ENCODE measurements at places on chromosomes 7 and 10.

DNA sequence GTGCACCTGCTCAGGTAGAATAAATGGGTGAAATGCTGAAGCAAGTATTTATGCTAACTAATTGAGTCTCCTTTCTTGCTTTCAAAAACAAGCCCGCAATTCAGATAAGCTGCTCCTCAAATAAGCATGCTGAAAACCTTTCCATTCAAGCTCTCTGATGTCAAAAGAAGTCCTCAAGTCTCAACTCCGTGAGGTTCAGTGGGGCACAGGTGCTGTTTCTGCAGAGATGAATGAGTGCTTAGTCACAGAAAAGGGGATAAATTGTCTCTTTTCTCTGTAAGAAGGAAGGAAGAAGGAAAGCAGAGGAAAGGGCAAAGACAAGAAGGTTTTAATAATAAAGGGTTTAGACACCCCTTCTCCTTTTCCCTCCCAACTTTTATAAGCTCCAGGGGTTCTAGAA, 229.8 kb upstream of the NPY start:
- DNase-seq: no peak

GRCh38 chr7:130096243-130096827, 26.0 kb downstream of the KLHDC10 start:
- DNase-seq: no peak

DNA sequence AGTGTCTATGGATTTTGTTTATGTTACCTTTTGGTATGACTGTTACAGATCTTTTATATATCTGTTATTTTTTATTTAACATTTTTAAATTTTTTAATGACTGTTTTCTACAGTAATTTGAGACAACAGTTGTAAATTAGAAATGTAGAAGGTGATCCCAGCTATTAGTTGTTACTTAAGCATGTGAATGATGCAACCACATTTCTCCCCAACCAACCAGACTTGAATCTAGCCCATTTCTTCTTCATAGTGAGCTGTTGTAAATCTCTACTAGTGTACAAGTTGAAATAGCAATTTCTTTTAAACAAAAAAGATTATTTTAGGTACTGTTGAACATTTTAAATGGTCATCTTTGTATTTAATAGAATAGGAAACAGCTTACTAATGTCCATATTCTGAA, 18.0 kb downstream of the TMEM106B start:
- no peak for DNase-seq

GRCh38 chr10:110651044-110651958, 7.2 kb downstream of the RBM20 start:
- DNase-seq: no peak

DNA sequence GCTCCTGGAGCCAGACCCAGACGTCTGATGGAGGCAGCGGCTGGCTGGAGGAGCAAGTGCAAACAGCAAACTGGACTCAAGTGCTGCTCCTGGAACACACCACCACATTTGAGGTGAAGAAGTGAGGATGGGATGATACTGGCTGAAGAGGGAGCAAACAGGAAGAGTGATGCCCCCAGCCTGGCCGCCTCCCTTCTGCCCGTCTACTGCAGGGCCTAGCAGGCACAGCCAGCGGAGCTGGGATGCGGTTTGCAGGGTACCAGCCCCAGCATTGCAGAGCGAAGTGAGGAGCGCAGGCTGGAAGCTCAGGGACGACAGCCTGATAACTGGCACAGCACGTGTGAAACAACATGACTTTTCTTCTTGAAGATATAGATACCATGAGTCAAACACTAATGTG, 111.8 kb upstream of the ZNF32 start:
- no peak for DNase-seq

DNA sequence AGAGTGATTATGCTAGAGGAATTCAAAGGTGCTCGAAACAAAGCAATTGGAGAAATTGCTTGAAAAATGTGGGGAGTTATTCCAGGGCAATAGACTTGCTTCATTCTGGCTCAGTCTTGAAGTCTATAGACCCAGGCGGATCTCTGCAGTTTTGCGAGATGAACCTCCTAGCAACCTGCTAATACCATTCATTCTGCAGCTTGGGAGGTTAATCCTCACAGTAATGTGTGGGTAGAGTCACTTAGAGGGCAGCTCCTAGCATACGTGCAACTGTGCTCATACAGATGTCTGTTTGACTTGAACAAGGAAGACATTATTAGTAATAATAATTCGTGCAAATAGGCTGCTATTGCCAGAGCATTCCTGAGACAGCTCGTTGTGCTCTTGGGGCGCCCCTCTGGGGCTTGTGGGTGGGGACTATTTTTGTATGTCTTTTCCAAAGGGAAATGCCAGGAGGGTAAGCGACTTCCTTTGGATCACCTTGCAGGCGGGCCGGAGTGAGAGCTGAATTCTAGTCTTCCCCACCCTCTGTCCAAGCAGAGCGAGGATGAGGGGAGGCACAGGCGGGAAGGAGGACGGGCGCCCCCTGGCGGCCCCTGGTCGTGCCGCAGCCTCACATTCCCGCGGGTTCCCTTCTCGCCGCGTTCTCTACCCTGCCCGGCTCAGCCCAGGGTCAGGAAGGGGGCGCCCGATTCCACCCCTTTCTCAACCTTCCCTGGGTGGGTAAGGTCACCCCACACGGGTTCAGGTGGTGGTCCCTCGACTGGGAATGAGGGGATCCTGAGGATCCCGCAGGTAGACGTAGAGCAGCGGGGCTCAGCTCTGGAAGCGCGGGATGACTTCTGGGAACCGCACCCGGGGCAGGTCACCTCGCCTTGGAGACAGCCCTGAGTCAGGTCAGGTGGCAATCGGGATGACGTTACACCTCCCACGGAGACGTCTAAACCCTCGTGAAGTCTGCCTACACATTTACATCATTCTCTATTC, 241.5 kb downstream of the PHTF2 start:
- peak; percentile 43 for DNase-seq

- no peak for DNase-seq
Observed at GRCh38 chr10:79585870-79586527, 24.7 kb upstream of the SFTPA1 start.

DNA sequence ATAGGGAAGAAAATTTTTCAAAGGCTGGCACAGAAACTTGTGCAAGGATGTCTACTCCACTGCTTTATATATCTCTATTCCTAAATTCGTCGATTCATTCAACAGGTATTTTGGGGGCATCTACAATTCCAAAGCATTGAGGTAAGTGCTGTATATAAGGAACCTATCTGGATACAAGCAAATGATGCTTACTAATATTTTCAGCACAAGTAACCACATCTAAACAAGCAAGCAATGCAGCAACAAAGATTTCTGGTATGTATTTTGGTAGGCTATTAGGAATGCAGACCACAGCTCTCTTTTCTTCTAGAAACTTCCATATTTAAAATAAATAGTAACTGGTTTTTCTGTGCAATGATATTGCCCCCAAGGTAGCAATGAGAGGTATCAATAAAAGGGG, 183.9 kb downstream of the SGMS1 start:
- DNase-seq: no peak

DNA sequence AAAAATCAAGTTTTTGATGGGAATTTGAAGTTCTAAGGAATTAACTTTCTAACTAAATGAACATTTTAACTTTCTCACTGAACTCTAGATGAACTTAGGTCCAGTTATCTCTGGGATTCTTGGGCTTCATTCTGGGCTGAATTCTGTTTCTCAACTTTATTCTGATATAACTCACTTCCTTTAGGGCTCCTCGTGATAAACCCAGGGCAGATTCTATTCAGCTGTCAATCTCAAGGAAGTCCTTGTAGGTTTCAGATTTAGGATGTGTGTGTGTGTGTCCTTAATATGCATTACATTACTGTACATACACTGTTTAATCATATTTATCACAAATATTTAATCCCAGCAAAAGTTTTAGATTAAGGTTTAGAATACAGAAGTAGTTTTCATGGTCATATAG, 344.3 kb downstream of the GATA3 start:
- DNase-seq: no peak

DNA sequence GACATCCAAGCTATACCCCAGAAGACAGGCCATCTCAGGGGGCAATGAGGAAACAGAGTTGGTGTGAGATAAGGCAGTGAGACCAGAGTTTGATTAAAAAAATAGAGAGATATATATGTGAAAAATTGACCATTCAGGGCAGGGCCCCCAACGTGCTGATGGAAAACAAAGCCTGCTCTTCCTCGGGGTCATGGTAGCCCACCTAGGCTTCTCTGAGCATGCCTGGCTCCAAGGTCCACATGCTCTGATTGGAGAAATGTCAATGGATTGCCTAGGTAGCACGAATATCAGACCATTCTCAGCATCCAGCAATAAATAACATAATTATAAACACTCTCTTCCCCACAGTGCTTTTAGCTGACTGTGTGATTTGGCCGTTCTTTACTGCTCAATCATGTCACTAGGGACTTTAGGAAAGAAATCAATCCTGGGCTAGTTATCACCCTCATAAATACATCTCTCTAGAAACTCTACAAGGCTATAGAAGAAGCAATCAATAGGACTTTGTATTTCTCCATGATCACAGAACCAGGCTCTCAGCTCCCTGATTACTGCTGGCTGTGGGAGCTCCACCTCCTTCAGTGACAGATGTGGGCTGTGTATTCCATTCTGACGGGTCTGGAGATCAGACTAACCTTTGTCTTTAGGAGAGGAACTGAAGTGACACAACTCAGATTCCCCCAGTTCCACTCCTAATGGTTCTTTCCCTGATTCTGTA, 766.4 kb downstream of the GRID1 start:
- DNase-seq: no peak

DNA sequence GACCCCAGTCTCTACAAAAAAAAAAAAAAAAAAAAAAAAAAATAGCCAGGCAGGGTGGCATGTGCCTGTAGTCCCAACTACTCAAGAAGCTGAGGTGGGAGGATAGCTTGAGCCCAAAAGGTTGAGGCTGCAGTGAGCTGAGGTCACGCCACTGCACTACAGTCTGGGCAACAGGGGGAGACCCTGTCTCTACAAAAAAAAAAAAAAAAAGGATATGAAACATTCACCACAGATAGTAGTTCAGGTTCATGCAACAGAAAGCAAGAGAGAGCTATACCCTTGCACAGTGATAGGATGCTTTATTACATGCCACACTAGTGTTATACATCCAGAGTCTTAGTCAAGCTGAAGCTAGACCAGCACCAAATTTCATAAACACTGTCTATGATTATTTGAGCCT, 148.4 kb upstream of the KAT6B start:
- DNase-seq: no peak

DNA sequence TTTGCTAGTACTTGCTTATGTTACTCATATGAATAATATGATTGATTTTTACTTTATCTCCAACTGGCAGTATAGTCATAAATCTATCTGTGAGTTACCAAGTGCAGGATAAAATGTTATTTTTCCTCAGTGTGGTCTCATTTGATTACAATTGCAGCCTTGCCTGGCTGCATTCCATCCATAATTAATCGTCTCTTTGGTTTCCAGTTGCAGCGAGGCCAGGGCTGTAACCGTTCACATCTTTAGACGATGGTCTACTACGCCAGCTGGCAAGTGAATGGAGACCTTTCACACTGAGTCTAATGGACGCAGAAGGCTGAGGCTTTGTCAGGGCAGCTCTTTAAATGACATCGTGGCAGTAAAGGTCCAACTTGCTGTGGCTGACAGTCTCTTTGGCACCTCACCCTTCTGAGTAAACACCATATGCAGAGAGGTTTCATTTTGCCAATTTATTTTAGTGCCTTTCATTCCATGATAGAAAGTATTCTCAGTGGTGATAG, 84.0 kb downstream of the ARL4A start:
- no peak for DNase-seq

GRCh38 chr10:61112771-61113170, 168.8 kb upstream of the RHOBTB1 start:
- no peak for DNase-seq

DNA sequence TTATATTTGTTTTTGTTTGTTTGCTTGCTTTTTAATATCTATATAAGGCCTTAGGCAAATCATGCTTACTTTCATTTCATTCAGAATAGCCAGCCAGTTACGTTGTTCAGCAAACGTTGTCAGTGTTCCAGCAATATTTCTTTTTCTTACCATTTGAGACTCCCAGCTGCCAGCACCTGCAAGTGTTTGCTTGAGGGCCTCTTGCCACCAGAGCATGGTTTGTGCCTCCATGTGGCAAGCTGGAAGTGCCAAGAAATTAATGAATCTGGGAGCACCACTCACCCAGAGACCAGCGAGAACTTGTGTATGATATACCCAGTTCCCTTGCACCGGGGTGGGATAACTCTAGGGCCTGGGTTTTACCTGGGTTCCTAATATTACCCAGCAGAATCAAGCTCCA, 177.1 kb upstream of the CSTF2T start:
- DNase-seq: no peak

- no peak for DNase-seq
Observed at GRCh38 chr10:23419655-23420329, 19.1 kb upstream of the OTUD1 start.

GRCh38 chr7:135942614-135943013, 34.5 kb downstream of the MTPN start:
- DNase-seq: no peak

DNA sequence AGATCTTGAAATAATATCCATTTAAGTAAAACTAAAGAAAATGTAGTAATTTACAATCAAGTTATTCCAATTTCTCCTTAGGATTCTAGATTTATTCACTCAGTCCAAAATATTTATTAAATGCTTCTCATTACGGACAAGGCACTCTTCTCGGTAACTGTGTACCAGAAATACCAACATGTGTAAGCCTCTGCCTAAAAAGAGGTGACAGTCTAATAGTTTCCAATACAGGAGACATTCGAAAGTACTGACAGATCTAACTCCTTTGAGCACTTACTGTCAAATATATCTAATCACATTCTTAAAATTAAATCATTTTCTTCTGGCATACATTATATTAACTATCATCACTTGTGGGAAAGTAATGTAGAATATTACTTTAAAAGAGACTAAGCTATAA, 26.9 kb downstream of the TMEM168 start:
- DNase-seq: no peak

GRCh38 chr7:158534598-158534997, 53.0 kb downstream of the PTPRN2 start:
- no peak for DNase-seq

- DNase-seq: no peak
Observed at GRCh38 chr7:19101472-19101871, 16.0 kb downstream of the TWIST1 start.

- no peak for DNase-seq
Observed at GRCh38 chr7:123433665-123434064, 100.7 kb downstream of the IQUB start.

- no peak for DNase-seq
Observed at GRCh38 chr10:102090772-102091171, 25.6 kb downstream of the HPS6 start.

DNA sequence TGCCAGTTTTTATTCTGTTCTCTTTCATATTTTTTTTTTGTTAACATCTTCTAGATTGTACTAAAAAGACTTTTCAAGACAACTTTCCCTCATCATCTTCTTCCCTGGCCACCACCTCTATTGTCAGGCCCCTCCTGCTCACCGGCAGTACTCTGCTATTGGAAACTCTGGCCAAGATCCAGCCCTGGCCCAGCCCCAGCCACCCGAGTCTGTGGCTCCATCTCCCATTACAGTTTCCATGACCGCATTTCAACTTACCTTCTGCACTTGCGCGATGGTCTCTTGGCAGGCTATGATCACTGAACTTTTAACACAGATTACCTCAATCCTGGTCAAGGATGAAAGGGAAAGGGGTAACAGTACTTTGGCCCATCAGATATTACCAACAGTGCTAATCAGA, 137.7 kb upstream of the POM121L12 start:
- no peak for DNase-seq

Measured in hematopoietic multipotent progenitor cell treated with erythropoietin and hydrocortisone succinate and interleukin-3 and kit ligand, for 15 days (in vitro differentiated cells).